ENCODE measurements at places on chromosomes 2 and 18.

DNA sequence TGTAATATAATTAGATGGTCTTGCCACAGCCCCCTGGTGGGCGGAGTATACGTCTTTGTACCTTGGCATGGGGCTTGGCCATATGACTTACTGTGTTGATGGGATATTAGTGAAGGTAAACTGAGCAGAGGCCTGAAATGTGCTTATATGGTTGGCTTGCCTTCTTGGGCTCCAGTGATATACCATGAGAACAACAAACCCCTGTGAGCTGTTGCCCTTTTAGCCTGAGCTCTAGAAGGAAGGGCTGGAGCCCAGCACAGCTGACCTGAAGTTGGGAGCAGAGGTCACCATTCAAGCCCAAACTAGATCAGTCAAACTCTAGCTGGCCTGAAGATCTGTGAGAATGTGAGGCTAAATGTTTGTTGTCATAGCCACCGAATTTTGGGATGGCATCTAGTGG lies 75.2 kb upstream of the CD302 start:
- DNase-seq, result no peak

- no peak for DNase-seq
Observed at GRCh38 chr18:43012951-43013350, 102.5 kb downstream of the RIT2 start.

DNA sequence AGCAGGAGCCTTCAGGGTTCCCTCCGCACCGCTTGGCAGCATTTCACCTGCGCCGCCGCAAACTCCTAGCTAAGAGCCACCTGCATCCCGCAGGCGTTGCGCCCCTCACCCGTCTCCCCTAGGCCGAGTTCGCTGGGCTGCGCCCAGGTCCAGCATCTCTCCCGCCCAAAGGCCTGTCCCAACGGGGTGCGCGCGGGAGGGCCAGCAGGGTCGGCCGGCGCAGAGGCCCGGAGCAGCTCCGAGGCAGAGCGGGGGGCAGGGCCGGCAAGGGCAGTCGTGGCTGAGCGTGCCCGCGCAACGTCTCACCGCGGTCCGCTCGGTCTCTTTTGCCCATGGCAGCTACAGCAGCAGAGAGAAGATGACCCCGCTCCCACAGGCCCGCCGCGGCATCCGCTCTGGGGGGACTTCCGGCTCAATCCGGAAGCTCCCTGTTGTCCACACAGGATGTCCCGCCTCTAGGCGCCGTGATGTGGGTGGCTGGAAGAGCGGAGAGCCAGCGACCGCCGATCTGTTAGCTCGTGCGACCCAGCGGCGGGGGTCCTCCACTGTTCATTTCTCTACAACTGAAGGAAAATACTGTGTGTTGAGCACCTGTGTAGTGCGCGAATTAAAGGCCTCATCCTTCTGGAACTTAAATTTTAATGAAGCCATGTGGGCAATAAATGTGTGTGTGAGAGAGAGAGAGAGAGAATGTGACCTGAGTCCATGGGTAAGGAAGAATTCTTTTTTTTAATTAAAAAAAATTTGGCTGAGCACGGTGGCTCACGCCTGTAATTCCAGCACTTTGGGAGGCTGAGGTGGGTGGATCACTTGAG lies at the start of gene ERCC3:
TSS of gene ERCC3 (minus strand) at position 397 of the 815 bp plus-strand sequence. CDS start at position 334, 63 bp downstream.
- DNase-seq, result peak; percentile 70

DNA sequence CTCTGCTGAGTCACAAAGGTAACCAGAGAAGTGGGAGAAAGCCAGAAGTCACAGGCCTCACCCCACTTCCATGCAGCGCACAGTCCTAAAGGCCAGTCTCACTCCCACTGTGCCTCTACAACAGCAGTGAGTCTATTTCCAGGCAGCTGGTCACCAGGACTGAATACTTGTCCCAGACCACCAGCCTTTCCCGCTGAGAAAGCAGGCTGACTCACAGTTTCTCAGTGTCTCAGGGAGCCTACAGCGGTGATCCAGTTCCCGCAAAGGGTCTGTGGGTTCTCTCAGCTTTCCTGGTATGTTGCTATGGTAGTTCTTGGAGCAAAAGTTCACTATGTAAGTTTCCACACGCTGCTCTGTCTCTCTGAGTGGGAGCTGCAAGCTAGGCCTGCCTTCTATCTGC lies 622.5 kb downstream of the RNF144A start:
- no peak for DNase-seq

GRCh38 chr2:127560201-127560930 lies 24.9 kb downstream of the MYO7B start:
- DNase-seq, result no peak

GRCh38 chr2:148887350-148888002 lies 12.4 kb downstream of the KIF5C start:
- DNase-seq, result no peak

GRCh38 chr2:1593371-1594122 lies 150.8 kb downstream of the PXDN start:
- no peak for DNase-seq

DNA sequence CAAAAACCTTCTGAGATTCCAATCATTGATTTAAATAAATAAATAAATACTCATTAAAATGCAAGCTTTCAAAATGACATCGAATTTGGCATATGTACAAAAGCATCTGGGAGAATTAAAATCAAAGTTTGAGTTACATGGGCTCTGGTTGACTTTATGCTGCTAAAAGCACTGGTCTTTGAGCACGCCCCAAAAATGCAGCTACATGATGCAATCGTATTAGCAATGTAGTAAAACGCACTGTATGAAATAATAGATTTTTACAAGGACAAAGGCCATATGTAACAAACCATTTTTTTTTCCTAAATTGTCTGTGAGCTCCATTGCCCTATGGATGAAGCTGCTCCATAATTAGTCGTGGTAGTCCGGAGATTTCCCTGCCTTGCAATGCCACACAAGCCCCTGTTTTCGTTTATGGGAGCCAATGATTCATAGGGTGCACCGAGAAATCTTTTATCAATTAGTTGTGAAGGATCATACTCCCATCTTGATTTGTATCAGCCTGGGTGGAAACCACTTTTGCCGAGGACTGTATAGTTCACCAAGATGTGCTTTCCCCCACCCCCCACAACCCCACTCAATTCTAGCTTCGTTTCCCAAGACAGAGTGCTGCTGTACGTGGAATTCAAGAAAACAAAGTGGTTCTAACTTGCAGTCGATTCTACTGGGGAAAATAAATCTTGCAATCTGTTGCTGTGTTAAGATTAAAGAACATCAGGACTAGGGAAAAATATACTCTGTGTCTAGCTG lies 268.4 kb downstream of the IRS1 start:
- DNase-seq, result no peak

GRCh38 chr2:12720754-12721378 lies 4.1 kb downstream of the TRIB2 start:
- no peak for DNase-seq

GRCh38 chr2:189304360-189304759 lies 124.8 kb upstream of the COL5A2 start:
- DNase-seq, result peak; percentile 42

GRCh38 chr2:98155716-98156115 lies 68.7 kb downstream of the VWA3B start:
- no peak for DNase-seq

- DNase-seq, result no peak
Observed at GRCh38 chr2:195779491-195779890, 122.5 kb downstream of the SLC39A10 start.

DNA sequence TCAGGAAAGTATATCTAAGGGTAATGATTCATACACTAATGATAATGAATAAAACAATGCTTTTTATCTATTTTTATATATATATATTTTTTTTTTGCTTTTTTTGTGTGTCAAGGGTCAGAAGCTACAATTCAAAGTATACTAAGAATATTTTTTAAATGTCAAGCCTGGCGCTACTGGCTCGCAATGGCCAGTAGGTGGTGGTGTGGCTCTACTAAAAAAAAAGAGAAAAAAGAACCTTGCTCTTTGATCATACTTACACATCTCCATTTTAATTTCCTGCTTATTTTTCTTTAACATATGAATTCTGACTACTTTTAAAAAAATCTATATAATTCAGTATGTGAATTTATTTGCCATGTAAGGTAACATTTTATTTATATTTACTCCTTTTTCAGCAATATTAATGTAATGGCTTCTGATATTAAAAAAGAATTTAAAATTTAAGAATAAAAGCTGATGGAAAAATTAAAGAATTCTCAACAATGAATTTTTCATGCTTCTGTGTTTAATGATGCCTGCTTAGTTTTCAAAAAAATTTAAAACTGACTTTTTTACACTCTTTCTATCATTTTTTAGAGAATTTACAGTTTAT lies 232.9 kb downstream of the GULP1 start:
- DNase-seq, result no peak

- no peak for DNase-seq
Observed at GRCh38 chr2:204680576-204680975, 135.3 kb downstream of the PARD3B start.

GRCh38 chr2:237475704-237476141 lies 11.3 kb upstream of the MLPH start:
- peak; percentile 43 for DNase-seq

- no peak for DNase-seq
Observed at GRCh38 chr18:44889111-44889510, 208.4 kb downstream of the SETBP1 start.

DNA sequence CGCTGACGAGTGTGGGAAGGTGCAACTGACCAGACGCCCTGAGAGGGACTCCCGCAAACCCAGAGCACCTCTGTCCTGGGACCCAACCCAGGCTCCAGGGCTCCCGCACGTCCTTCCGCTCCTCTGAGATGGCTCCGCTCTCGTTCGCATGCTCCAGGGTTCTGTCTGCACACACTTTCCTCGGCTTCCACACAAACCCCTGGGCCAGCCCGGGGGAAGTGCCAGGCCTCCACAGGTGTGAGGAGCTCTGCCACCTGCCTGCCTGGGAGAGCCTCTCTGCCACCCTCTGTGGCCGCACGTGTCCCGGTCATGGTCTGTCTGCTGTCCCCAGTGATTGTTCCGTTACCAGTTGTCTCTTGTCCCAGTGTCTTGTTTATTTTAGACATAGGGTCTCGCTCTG lies 222.9 kb downstream of the HDAC4 start:
- no peak for DNase-seq

GRCh38 chr18:68448736-68449135 lies 266.2 kb downstream of the TMX3 start:
- no peak for DNase-seq

- DNase-seq, result no peak
Observed at GRCh38 chr2:219272995-219273394, 6.2 kb upstream of the DNAJB2 start.

DNA sequence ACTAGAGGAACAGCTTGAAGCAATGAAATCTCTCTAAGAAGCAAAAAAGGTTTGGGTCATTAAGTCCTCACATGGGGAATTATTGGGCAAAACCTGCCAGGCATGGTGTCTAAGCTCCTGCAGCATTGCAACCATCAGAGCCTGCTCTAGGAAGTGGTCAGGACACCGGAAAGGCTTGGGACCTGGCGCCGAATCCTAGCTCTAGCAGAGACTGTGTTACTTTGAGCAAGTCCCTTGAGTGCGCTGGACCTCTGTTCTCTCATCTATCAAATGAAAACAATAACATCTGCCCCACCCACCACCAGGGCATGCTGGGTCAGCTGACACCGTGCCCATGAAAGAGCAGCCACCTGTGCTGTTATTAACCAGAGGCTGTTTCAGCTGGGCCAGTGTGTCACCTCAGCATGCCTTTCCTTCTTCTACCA lies 6.3 kb downstream of the TMEM127 start:
- DNase-seq, result no peak

GRCh38 chr2:162166174-162166573 lies 14.1 kb upstream of the GCG start:
- no peak for DNase-seq

All from activated T-cell treated with anti-CD3 and anti-CD28 coated beads, Interleukin-2, amount 50 U/mL, for 4 hours (primary cell).